ENCODE measurements at places on chromosomes 5 and 9.

- no peak for DNase-seq
Measured at GRCh38 chr9:134182554-134183085, 18.3 kb upstream of the RNU6ATAC start.

DNA sequence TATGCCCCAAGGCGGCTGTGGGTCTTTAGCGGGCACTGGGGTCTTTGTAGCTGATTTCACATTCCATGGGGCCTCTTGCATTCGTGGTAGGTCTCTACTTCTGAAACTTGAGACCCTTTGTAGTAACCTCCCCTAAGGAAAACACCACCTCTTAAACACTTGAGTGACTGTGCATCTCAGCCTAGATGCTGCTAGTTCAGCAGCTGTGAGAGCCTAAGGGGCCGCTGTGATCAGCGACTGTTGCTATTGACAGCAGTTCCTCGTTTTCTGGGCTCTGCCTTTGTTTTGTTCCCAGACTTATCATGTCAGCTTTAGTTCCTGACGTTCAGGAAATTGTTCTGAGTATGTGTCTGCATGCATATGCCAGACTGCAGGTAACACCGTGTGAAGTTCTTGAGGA, 171.2 kb downstream of the HSPA4 start:
- DNase-seq, result no peak

- no peak for DNase-seq
Measured at GRCh38 chr5:154284433-154284832, 93.9 kb downstream of the GALNT10 start.

DNA sequence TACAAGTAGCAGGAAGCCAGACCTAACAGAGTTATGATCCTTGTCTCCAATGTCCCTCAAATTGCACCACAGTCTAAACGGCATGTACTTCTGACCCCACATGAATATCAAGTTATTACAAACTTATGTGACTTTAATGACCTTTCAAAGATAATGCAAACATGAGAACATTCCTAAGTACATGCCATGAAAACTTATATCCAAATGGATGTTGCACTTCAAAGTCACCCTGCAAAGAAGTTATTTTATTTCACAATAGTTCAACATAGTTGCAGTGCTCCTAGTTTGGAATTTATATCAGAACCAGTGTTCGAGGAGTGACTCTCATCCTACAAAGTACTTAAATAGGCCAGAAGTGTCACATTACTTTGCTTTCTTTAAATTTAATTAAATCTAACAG, 41.2 kb upstream of the ITGA1 start:
- peak; percentile 42 for DNase-seq

GRCh38 chr5:68110264-68110663, 105.3 kb upstream of the PIK3R1 start:
- DNase-seq, result no peak

DNA sequence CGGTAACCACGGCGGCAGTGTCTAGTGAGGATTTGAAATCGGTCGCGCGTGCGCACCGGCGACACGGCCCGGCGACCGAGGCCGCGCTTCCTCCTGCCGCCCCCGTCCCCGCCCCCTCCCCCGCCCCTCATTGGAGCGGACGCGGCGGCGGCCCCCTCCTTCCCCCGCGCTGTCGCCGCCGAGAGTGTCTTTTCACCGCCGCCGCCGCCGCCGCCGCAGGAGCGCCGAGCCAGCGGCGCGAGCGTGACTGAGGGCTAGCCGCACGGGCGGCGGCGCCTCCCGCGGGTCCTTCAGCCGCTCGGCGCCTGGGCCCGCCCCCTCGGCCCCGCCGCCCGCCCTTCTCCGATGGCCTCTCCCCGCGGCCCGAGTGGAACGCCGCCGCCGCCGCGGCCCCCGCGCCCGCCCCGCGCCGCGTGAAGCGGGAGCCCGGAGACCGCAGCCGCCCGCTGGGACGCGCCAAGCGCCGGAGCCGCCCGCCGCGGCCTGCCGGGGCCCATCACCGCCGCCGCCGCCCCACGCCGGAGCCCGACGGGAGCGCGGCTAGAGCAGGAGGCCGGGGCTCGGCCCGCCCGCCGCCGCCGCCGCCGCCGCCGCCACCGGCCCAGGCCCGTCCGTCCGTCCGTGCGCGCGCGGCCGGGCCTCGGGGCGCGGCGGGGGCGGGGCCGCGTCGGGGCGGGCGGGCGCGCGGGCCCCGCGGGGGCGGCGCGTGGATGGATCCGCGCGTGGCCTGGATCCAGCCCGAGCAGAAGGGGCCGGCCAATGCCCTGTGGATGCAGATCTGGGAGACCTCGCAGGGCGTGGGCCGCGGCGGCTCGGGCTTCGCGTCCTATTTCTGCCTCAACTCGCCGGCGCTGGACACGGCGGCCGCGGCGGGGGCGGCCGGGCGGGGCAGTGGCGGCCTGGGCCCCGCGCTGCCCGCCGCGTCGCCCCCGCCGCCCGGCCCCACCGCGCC, at the start of gene TENT4A:
Gene TENT4A, plus strand, starts transcription at position 159 of the 952 bp plus-strand sequence. Its CDS starts 552 bp downstream, at position 711.
- no peak for DNase-seq

DNA sequence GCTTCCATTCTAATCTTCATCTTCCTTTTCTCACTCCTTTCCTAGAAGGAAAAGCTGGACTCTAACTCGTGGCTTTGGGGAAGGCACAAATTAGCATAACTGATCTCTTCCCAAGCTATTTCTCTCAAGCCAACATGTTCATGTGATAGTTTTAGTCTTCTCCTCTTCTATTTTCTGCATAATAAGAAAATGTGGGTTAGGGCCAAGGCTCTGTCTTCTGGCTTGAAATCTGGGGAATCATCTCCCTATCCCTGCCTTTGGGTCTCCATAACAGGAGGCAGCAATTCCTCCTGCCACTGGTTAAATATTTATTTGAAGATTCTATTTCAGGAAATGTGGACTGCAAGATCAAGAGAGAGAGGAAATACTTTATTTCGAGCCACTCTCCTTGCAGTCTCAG, 1669.6 kb downstream of the MAT2B start:
- no peak for DNase-seq

GRCh38 chr9:121399883-121400607, 30.0 kb upstream of the STOM start:
- peak; percentile 47 for DNase-seq
